ENCODE measurements at places on chromosomes 5 and 9. TPM values are rescaled to one million over a fixed set of nuclear protein-coding genes. Genes with fewer than 3 reads are reported as not detected.

- no peak for DNase-seq
These were observed 21.5 kb downstream of the EXOC3 start for GRCh38 chr5:464446-464842.

GRCh38 chr9:33619666-33620404, 95.8 kb downstream of the ANKRD18B start:
- DNase-seq, result peak; percentile 24

GRCh38 chr9:83220730-83221129, 157.8 kb upstream of the RASEF start:
- DNase-seq, result no peak

DNA sequence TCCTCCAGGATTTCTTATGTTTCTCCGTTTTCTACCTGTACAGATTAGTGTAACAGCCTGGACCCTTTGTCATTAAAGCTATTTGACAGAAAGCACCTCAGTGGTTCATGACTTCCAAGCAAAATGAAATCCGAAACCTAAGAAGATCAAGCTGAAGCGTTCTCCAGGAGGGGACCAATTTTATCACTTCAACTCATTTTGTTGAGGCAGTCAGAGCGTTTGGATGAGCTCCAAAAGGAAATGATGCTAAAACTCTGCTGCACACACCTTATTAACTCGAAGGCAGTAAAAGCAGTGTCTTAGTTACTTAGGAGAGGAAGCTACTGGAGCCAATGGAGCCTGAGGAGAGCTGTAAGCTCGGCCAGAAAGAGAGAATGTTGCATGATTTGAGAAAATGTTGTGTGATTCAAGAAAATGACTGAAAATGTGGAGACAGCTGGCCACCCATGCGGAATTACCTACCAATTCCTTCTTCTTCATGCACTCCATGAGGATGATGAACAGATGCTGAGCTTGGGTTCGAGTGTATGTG, 346.7 kb upstream of the KLF9 start:
- no peak for DNase-seq

DNA sequence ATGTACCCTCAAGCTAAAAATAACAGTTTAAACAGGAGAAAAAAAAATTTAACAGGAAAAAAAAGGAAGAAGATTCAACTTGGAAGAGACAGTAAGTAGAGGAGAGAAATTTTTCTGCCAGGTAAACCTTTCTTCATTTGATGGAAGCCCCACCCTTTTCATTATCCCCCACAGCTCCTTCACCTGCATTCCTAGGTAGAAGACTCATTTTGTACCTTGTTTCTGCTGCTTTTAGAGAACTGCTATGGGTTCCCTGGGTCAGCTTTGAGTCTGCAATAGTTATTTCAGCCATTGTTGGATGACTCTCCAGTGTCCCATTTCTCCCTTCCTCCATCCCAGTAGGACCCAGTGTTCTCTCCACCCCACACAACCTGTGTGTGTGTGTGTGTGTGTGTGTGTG, 74.1 kb upstream of the CPEB4 start:
- no peak for DNase-seq

DNA sequence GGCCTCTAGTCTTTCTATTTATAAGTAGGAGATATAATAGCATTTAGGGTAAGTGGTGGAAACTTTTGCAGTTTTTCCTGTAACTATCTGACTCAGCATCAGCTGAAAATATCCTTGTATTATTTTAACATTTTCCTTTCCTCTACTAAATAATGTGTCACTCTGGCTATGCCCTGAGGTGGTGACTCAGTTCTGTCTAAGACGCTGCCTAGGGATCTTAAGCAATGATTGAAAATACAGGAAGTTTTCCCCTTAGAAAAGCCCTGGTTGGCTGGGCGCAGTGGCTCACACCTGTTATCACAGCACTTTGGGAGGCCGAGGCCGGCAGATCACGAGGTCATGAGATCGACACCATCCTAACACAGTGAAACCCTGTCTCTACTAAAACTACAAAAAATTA, 9.3 kb upstream of the EDIL3 start:
- no peak for DNase-seq

DNA sequence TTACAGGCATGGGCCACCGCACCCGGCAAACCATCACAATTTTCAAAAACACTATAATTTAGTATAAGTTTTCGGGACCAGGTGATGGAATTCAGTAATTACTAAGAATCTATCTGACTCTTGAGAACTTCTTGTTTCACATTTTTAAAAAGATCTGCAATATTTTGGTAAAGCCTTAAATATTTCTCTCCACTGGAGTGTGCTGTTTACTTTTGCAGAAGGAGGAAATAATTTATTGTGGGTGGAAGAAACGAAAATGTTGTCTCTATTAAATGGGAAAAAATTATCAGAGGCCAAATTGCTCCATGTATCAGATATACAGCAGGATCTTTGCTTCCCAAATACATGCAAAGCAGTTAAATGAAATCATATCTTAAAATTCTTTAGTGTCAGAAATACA, 566.8 kb upstream of the CYLC2 start:
- DNase-seq, result no peak

- DNase-seq, result peak; percentile 77
These were observed 23.6 kb downstream of the PCDHGC5 start for GRCh38 chr5:141512390-141512910.

The MYORG gene
- 37.3 TPM for total RNA-seq
